ENCODE measurements at places on chromosomes 6 and 20.

DNA sequence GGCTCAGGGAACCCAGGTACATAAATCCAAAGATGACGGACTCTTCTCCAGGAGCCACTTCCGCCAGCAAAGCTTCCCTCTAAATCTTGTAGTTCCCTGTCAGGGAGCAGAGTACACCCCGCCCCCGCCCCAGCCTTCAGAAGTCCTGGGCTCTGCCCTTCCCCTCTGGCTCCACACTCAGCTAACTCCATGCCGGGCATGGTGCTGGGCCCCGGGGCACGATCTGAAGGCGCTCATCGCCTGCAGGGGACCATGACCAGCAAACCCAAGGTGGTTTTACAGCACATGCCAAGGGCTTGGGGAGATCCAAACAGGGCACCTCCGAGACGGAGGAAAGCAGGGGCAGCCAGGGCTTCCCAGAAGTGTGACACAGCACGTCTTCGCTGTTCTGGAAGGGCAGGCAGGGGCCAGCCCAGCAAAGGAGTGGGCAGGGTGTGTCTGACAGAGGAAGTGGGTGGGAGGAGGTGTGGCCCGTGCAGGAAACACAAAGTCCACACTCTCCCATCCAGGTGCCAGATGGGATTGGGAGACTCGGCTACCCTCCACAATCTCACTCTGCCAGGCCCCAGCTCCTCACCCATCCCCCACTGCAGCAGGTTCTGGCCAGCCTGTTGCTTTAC lies 41.6 kb upstream of the SLC22A2 start:
- DNase-seq, result no peak

DNA sequence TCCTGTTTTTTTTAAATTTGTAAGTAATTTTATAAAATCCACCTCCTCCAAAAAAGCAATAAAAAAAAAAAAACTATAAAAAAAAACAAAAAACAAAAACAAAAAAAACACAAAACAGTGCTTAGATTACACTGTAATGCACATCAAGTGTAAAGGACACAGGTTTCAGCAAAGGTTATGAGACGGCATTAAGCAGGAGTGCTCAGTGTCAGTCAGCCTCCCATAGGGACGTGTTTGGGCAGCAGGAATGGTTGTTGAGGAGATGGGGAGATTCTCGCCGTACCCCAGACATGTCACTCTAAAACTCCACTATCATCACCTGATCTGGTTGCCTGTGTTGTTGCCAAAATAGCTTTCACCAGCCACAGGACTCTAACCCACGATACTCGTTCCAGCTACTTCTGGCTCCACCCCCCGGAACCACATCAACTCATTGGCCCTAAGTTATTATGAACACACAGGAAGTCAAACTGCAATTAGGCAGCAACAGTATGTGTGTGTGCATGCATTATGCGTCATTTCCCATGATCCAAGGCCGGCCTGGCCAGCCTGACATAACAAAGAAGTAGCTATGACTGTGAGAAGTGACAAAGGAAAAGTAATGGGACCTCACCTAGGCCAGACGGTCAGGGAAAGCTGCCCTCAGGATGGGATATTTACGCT lies 28.7 kb downstream of the ECT2L start:
- no peak for DNase-seq

DNA sequence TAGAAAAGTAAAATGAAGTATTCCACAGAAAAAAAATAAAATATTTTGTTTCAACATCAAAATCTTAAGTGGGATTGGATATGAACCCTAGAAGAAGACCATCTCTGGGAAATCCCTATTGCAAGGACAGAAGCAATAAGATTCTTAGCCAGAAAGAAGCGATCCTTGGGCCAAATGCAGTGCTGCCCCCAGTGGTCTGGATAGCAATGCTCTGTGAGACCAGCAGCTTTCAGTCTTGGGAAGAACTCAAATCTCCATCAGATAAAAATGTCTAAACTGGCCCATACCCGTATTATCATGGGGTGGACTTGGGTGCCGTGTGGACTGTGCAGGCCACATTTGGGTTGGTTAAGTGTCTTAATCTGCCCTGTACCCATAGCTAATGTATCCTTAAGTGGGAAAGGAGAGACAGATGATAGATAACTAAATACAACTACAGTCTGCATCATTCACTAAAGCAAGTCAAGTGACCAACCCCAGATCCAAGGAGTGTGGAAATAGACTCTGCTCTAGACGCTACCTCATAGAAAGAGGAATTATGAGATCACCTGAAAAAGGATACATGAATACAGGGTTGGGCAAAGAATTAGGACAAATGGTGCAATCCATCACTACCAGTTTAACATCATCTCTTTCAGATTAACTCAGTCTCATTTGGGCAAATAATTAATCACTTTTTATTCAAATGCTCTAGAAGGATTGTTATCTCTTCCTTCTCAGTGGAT lies 38.9 kb upstream of the SNAP25 start:
- no peak for DNase-seq

GRCh38 chr6:130008236-130008873 lies 10.0 kb upstream of the L3MBTL3 start:
- no peak for DNase-seq

- no peak for DNase-seq
Measured at GRCh38 chr6:88512951-88513350, 346.8 kb upstream of the CNR1 start.

- DNase-seq, result no peak
Measured at GRCh38 chr6:114989279-114989964, 646.6 kb upstream of the HS3ST5 start.

DNA sequence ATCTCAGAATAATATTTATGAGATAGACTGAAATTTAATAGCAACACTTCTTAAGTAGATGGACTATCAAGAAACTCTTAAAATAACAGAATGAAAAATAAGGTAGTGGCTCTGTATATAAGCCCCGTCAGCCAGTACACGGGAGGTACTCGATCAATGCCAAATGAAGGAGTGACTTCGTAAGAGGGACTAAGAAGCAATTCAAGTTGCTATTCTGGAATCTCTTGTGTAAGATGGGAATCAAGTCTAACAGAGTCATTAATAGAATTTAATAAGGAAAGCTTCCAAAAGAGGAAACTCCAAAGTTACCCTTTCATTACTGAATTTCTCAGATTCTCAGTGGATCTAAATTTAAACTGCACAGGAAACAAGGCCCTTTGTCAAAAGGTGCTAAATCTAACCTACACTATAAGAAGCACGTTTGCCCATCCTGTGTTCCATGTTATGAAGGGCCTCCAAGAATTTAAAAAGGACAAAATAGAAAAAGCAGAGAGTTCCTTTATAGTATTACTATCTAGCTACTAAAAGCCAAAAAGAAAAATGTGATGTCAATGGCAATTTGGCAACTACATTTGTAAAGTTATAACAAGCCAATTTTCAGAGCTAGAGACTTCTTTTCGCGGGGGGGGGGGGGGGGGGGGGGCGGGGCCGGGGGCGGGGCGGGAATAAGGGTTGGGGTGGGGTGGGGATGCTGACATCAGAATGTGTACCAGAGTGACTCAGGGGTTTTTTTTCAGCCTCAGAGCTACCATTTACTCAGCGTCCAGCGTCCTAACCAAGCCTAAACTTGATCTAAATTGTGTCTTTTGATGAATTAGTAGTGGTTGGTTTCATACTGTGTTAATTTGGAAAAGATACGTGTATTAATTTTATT lies 200.6 kb downstream of the GMPR start:
- DNase-seq, result no peak
